ENCODE measurements at places on chromosomes 3 and 15. TPM values are rescaled to one million over a fixed set of nuclear protein-coding genes. Genes with fewer than 3 reads are reported as not detected.

DNA sequence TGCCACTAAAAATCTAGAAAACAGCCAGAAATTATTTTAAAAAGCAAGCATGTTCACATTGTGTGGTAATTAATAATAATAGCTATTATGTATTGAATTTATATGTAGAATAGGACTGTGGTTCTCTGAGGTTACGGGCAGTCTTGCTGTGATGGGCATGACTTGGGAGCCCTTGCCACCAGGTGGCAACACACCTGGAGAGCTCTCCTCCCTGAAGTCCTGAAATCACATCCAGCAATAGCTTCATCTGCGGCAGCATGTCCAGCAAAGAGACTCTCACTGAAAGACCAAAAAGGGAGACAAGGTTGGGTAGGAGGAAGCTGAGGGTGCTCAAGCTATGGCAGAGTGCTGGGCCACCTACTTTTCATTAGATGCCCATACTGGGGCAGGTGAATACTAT, 206.8 kb upstream of the IL12A start:
- no peak for DNase-seq

DNA sequence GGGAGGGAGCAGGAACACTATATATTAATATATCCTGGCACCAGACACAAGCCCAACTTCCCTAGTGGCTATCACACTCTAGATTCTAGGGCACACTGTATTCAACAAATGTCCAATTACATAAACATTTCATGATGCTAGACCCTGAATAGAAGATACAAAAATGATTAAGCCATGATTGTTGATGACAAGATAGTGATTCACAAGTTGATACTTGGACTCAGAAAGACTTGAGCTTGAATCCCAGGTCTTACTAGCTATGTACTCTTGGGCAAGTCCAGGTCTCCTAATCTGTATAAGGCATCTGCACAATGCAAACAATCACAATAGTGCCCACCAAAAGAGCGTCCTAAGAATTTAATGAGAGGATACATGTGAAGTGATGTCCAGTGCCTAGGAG, 10.0 kb upstream of the SNTN start:
- no peak for DNase-seq

Gene SLC22A14
- total RNA-seq, result not detected

DNA sequence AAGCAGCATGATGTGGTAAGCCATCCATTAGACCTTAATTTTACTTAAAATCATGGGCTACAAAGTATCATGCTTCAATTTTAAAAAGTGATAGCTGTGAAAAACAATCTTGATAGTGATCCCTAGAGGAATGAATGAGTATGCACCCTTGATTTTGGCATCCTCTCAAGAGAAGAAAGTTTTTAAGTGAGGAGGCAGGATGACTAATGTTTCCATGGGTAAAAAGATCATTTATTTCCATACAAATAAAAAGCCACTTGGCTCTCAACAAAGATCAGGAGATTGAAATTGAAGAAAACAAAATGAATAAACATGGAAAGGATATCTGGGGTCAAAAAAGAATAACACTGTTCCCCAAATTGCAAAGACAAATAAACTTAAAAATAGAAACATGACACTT, 305.4 kb downstream of the MEX3B start:
- no peak for DNase-seq

Gene MYD88
- 47.2 TPM for total RNA-seq

Gene CLDN18
- total RNA-seq, result not detected

DNA sequence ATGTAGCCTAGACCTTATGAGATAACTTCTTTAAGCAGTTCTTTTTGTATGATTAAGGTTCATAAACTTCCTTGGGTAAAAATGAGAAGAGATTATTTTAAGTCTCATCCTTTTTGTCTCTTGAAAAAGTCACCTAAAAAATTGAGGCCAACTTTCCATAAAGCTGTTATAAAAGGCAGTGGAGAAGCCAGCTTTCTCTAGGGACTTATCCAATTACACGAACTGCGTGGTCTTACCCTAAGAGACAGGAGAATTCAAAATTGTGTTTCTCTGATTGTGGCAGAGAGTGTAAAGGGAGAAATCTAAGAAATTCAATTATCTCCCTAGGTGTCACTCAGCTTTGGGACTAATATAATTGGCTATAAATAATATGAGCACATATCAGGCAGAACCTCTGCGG, 262.0 kb downstream of the SHOX2 start:
- DNase-seq, result no peak

Gene PLS1
- total RNA-seq, result 1.8 TPM

Gene TRPC1
- total RNA-seq, result 9.6 TPM

- no peak for DNase-seq
Observed at GRCh38 chr3:16897254-16897926, 12.6 kb downstream of the PLCL2 start.

DNA sequence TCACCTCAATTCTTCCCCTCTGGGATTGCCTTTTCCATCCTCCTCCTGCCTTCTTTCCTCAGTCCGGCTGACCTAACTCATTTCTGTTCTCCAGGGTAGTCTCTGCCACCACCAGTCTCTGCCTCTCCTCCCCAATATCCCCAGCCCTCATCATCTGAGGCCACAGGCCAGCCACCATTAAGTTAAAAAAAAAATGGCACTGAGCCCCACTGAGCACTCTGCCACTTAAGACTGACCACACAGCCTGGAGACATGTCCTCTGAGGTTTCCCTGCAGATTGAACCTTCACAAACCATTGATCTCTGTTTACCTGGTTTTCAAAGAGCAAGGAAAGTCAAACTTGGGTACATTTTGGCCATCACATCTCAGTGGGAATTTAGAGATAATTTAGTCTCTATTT, 13.6 kb downstream of the LRRC2 start:
- DNase-seq, result no peak

DNA sequence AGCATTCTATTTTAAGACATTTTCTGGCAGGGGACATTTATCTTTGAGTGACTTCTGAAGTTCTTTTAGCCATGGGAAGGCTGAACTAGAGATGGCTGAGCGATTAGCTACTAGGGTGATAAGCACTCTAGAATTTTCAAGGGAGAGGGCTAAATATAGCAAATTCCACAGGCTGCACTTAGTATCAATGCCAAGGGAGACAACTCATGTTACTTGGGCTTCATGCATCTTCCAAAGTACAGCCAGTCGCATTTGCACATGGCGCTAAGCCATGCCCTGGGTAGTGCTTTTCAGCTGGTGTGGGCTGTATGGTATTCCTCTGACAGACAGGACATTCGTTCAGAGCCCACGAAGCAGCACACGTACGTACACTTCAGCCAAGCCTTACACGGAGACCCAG, 69.6 kb downstream of the RYR3 start:
- no peak for DNase-seq

Gene SH2D7
- total RNA-seq, result not detected

Gene DNAJB8
- not detected for total RNA-seq

Gene MYLK
- total RNA-seq, result 11.9 TPM

- DNase-seq, result no peak
Observed at GRCh38 chr3:86605166-86605565, 385.8 kb downstream of the VGLL3 start.

DNA sequence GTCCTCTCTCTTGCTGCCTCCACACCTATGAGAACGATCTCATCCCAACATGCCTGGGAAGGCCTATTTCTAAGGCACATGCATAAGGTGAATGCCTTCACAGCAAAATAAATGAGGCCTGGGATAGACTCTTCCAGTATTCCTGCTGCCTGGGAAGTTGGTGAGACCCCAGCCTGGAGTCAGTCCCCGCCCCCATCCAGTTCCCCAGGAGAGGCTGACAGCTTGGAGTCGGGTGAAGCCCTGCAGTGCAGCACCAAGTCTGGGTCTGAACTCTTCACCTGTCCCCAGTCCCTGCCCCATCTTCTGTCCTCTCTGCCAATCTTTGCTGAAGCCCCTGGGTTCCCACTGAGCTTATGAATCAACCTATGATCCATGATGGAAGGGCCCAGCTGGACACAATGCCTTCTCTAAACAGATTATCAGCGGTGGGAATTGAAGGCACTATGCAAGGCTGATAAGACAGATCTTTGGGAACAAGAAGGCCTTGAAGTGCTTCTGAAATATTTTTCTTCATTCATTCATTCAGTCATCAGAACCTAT, 10.2 kb upstream of the APBA2 start:
- DNase-seq, result no peak

Gene CHRM5
- total RNA-seq, result not detected

Gene SCAANT1
- not detected for total RNA-seq

DNA sequence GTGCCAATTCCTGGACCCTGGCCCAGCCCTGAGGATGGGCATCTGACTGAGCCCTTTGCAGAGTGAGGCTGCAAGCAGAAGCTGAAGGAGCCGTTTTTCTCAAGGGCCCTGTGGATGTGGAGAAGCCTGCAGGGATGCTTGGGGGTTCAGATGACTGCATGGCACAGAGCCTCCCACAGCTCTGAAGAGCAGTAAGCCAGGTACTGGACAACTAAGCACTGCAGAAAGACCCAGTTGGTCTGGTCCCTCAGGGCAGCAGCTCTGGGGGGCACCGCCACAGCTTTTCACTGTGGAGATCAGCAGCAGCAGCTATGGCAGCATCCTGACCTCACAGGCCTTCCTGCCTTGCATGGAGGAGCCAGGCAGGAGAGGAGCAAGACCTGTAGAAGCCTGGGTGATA, 67.6 kb downstream of the CRYGS start:
- no peak for DNase-seq

GRCh38 chr3:156407617-156408225, 147.2 kb downstream of the SSR3 start:
- DNase-seq, result no peak

- DNase-seq, result no peak
Observed at GRCh38 chr15:88400084-88400483, 67.1 kb downstream of the MRPL46 start.

- DNase-seq, result no peak
Observed at GRCh38 chr15:93825682-93826081, 405.7 kb upstream of the MCTP2 start.

DNA sequence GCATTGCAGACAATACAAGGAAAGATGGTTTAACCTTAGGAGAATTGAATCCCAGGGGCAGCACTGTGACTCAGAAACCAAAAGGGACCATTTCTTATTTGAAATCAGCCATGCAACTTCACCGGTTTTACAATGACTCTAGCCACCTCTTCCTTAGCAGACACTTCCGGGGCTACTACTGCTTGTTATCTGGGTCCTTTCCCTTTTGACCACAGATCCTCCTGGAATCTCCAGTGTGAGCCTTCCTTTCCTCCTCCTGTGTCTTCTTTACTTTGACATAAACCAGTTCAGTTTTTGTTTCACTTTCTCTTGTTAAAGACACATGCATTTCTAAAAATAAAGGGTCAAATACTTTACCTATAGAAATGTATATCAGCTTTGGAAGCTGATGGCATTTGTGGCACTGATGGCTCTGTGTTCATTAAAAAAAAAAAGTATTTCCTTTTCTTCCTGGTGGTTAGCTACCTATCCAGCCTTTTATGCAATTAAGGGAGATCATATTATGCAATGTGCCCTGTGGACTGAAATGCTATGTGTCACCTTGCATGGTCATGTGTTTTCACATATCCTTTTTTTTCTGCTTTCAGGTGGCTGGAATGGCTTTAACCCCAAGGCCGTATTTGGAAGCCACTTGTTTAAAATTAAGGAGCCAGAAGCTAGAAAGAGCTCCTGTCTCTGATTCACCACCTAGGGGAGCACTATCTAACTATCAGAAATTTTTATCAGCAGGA, 296.2 kb downstream of the CHL1 start:
- DNase-seq, result no peak

GRCh38 chr3:134004841-134005240, 24.9 kb downstream of the SLCO2A1 start:
- no peak for DNase-seq

DNA sequence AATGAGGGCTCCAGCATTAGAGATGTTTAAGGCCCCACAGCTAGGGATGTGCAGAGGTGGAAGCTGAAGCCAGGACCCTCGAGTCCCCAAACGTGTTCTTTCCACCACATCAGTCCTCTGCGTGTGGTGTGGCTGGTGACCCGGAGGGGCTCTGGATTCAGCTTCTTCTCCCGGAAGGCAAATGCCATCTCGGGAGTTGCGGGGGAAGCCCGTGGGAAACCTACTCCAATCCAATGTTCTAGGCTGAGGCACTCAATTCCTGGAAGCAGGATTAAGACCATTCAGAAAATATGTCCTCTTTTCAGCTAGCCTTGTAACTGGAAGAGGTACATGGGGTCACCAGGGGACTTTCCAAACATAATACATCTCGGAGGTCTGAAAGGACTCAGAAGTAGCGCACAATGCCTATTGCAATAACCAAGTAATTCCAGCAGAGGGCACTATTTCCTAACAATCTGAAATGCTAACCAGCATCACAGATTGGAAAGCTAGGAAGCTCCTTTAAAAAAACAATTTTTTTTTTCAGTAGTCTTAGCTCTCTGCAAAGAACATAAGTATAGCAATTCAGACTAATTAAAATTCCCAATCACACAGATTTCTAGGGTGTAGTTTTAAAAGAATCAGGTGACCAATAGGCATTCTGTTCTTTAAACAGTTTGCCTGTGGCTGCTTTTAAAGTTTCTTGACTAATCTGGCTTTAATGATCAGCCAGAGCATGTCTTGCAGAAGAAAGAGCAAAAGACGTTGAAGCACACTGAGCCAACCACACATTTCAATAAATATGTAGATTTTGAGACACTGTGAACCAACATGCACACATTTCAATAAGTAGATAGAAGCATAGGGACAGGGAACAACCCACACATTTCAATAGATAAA, 36.1 kb downstream of the BNC1 start:
- DNase-seq, result no peak

Gene TICRR
- 0.05 TPM for total RNA-seq

Gene PP2D1
- total RNA-seq, result not detected

GRCh38 chr15:71707230-71708050, 102.9 kb upstream of the NR2E3 start:
- DNase-seq, result no peak

Gene EPHA6
- not detected for total RNA-seq

GRCh38 chr3:41290736-41291135, 91.4 kb downstream of the CTNNB1 start:
- DNase-seq, result no peak
